ENCODE measurements at places on chromosomes 7 and 10.
A peak's percentile ranks its signal among the peaks of the same experiment; 100 is the strongest.

- no peak for DNase-seq
Measured at GRCh38 chr10:132804287-132804686, 18.3 kb upstream of the NKX6-2 start.

GRCh38 chr10:1412531-1413189, 324.7 kb downstream of the ADARB2 start:
- no peak for DNase-seq

GRCh38 chr10:34723750-34724149, 91.3 kb downstream of the PARD3 start:
- peak; percentile 73 for DNase-seq

DNA sequence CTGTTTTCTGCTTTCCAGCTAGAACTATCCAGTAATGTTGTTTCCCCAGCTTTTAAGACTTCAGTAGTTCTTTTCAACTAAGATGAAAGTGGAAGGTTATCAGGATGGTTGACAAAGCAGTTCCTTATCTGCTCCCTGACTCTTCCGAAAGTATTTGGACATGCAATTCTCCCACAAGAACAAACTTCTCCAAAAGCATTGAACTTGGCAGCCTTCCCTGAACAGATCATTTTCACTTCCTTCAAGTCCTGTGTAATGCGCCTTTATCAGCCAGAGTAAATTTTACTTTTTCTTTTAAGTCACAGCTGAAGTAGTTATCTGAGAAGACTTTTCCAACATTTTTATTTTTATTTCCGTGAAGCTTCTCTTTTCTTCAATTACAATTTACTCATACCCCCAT, 39.7 kb downstream of the CDC14C start:
- DNase-seq = peak; percentile 31

- no peak for DNase-seq
Measured at GRCh38 chr7:20554072-20554471, 61.4 kb upstream of the ABCB5 start.

DNA sequence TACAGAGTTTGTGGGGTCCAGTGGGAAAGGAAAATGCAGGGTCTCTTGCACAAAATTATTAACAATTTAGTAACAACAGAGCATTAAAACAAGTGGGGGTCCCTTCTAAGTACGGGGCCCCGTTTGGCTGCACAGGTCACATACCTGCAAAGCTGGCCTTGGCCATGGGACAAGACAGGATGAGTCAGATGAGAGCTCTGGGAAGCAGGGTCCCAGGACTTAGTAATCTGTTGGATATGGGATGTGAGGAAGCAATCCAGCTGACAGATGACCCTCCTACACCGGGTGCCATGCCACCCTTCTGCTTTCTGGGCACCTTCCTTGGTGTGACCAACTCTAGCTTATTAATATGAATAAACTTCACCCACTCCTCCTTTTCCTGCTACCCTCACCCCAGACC, 3.2 kb upstream of the DUSP5 start:
- no peak for DNase-seq

- DNase-seq = no peak
Measured at GRCh38 chr10:69643779-69644657, 14.0 kb downstream of the FAM241B start.

DNA sequence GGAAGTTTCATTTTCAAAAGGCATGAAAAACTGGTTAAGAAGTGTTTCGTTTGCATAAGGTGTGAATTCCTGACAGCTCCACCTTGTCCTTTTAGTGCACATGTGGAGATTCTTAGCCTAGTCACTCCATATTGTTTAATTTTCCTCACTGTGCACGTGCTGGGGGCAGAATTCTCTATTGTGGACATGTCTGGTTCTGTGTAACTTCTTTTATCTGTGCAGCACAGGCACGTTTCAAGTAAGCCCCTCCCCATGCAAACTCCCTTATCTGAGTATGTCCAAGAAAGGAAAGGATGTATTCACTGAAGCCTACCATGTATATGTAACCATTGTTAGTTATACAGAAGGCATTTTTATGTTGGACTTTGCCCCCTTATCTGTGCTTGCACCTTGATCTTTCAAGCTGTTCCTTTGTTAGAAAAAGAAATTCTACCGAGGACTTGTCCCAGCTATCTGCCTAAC, 1346.3 kb downstream of the REEP3 start:
- no peak for DNase-seq

DNA sequence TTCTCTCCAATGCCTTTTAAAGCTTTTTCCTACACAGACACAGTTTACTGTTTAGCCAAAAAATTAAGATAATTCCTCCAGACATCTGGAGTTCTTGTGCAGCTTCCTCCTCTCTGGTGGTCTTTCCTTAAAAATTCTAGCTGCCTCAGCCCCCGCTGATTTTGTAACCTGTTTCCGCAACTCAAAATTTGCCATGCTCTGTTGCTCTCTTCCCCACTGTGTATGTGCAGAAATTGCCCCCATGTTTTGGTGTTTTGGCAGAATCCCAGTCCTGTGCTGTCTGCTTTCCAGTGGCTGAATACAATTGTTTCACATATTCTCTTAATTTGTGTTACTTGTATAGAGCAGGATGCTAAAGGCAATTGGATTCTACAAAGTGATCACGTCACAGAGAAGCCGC, 151.7 kb upstream of the PRSS1 start:
- no peak for DNase-seq

- no peak for DNase-seq
Measured at GRCh38 chr10:25639646-25640045, 294.4 kb upstream of the MYO3A start.

DNA sequence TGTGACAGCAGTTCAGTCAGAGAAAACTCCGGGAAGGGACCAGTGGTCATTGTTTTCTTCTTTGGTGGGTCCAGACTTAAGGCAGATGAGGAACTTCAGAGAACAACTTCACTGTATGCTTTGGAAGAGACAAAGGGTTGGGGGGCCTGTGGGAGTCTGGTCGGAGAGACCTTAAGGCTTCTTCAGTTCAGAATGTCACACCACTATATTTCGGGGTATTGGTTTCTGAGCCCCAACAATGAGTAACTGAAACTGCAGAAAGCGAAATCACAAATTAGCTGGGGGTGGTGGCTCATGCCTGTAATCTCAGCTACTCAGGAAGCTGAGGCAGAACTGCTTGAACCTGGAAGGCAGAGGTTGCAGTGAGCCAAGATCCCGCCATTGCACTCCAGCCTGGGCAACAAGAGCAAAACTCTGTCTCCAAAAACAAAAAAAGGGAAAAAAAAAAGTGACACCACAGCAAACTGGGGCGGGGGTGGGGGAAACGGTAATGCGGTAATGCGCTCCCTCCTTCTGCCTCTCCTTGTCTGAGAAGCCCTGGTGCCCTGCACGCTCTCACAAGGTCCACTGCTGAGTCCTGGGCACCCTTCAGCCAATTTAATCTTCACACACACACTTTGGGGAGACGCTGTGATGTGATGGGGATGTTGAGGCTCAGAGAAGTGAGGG, 2.2 kb upstream of the ADIRF start:
- DNase-seq = no peak

DNA sequence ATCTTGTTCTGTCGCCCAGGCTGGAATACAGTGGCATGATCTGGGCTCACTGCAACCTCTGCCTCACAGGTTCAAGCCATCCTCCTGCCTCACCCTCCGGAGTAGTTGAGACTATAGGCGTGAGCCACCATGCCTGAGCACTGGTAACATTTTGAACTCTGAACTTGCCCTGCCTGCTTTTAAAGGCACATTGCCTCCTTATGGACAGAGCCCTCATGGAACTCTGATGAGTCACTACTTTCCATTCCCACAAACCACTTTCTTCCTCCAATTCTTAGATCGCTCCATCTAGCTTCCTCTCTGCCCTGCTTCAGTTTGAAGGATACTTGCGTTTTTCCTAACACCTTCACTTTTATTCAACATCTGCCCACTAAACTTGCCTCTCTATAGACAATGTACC, 38.1 kb downstream of the PRPS1L1 start:
- DNase-seq = peak; percentile 8

DNA sequence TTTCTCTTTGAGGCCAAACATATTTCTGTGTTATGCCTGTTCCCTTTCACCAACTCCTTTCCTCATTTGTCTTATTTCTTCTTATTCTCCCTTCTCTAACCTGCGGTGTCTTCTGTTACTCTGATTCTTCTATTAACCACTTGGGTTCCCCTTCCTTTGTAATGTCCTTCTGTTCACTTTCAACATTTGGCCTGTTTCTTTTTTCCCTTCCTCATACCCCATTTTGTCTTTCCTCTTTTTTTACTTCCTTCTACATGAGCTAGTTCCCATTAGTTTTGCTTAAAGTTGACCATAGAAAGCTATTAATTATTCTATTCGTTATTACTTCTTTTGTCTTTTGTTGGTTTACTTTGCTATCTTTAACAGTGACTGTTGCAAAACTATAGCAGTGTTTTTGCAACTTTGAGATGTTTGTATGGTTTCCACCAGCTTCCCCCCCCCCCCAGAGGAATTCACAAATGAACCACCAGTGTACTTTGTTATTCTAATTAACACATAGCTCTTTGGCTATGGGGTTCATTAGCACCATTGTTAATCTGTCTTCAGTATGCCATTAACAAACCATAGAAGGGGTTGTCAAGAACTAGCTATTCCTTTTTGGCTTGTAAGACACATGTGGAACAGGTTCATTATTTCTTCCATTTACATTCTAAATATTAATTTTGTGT, 2.9 kb downstream of the LRGUK start:
- no peak for DNase-seq

- no peak for DNase-seq
Measured at GRCh38 chr7:3588341-3588740, 287.3 kb downstream of the SDK1 start.

- no peak for DNase-seq
Measured at GRCh38 chr7:149524394-149524793, 26.8 kb upstream of the ZNF746 start.

- no peak for DNase-seq
Measured at GRCh38 chr10:132294561-132295318, 13.0 kb downstream of the STK32C start.

DNA sequence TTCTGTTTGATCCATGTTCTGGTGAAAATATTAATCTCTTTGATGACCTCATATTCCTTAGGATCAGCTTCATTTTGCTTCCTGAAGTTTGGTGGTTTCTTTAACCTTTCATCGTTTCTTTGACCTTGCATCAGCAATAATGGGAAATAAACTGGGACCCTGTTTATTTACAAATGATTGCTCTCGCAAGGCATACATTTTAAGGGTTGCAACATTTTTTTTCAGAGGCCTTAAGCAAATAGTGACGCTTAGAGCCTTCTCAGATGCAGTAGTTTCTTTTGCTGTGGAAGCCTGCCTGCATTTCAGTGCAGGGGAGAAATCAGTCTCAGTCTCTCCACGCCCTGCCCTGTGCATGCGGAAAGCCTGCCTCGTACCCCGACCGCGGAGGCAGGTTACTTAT, 139.1 kb upstream of the NPS start:
- DNase-seq = no peak

GRCh38 chr7:75820688-75821087, 7.1 kb upstream of the CCL24 start:
- DNase-seq = no peak

GRCh38 chr7:77691892-77692491, 4.3 kb upstream of the RSBN1L start:
- no peak for DNase-seq

GRCh38 chr7:57482-58255, 134.7 kb upstream of the FAM20C start:
- DNase-seq = no peak

DNA sequence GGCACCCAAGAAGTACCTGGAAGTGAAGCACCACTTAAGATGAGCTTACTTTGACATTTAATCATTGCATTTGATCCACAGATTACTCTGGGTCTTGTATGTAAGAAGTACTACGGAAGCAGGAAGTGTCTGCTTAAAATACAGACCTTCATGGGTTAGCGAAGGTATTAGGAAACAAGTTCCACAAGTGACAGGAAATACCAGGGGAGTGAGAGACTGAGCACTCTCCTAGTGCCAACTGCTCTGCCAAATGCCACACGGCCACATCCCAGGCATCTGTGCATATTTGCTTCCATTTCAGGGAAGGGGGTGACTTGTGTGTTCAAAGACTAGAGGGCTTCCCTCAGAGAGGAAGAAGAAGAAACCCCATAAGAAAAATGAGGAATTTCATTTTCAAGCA, 57.2 kb upstream of the ANK3 start:
- peak; percentile 37 for DNase-seq

DNA sequence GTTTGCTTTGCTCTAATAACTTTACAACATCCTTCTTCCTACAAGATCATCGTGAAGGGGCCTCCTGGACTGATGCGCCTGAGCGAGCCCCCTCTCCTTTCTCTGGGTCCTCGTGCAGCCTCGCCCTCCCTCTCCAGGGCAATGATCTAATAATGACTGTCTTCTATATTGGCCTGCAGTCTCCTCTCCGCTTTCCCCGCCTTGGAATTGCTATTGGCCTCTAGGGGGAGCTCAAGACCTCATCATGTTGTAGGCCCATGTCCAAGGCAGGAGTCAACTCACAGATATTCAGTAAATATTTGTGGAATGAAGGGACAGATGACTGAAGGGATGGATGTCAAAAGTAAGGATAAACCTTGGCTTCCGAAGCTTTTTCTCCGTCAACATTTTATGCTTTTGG, 1180.3 kb downstream of the TYW1 start:
- DNase-seq = peak; percentile 84

- DNase-seq = peak; percentile 38
Measured at GRCh38 chr7:128322040-128322643, 21.6 kb downstream of the RBM28 start.

DNA sequence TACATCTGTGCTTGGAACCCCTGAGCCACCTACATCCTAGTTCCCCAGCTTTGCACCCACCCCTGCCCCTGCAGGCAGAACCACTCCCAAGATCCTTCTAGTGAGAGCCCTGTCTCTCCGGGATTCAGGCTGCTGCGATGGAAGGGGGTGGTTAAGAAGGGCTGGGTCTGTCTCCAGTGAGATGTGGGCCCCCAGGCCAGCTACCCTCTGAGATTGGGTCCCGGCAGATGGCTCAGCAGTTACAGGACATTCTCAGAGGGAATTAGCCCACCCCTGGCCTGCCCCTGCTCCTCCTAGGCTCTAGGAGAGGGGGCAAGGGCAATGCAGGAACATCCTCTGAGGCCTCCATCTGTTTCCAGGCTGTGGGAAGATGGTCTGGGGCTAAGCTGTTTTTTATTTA, 27.7 kb downstream of the SLC29A3 start:
- no peak for DNase-seq

- DNase-seq = no peak
Measured at GRCh38 chr7:131139462-131139861, 188.2 kb upstream of the MKLN1 start.

- DNase-seq = no peak
Measured at GRCh38 chr7:55558962-55559920, 13.1 kb downstream of the VOPP1 start.

GRCh38 chr10:78919181-78919966, 149.4 kb upstream of the ZMIZ1 start:
- DNase-seq = no peak

- DNase-seq = no peak
Measured at GRCh38 chr7:45216622-45217165, 59.1 kb downstream of the RAMP3 start.

DNA sequence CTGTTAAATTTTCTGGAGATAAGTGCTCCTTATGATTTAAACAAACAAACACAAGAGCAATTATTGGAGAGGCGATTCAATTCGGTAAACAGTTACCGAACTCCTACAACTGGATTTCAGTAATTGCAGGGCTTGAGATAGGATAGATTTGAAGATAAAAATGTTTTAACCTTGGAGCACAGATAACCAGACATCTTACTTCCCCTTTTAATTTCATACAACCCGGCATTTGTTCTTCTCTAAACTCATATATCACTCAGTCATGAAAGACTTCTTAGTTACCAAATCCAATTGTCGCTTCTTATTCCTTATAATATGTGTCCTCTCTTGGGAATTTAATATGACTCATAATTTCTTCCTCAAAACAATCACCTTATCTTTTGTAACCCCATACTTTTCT, 235.9 kb upstream of the CSTF2T start:
- DNase-seq = no peak

- DNase-seq = no peak
Measured at GRCh38 chr10:7667262-7668141, 736 bp upstream of the ITIH5 start.
